Neuronal stem cell (in vitro differentiated cells): ENCODE measurements at places on chromosomes 5 and 9.
A peak's percentile ranks its signal among the peaks of the same experiment; 100 is the strongest.

- H3K27ac ChIP-seq: no peak overlapping the region
- peaks cover 3% of the 10 kb centered on the region for H3K27me3 ChIP-seq
- no peak overlapping the region for H3K4me3 ChIP-seq
- H3K4me1 ChIP-seq: no peaks in the 10 kb centered on the region
Measured at GRCh38 chr9:892123-892522, 50.6 kb downstream of the DMRT1 start.

DNA sequence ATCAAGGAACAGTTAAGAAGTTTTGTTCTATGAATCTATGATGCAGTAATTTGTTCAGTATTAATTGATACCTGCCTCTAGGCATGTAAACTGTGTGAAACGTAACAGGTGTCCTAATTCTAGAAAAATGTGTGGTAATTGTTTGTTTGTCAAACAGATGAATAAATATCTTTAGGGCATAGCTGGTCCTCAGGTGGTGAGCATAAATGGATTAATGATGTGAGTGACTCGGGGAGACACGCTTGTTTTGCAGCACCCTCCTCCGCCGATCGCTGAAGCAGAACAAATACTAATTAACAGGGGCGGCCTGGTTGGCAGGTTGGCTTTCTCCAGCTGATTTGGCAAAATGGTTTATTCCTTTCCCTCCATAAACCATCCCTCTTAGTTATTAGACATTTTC is 88.8 kb downstream of the TLE4 start:
- H3K27me3 ChIP-seq: no peaks in the 10 kb centered on the region
- no peak for DNase-seq
- peaks cover 28% of the 10 kb centered on the region for H3K4me1 ChIP-seq
- H3K36me3 ChIP-seq: peaks cover 52% of the 10 kb centered on the region
- no peak overlapping the region for H3K27ac ChIP-seq
- H3K4me3 ChIP-seq: no peak overlapping the region

GRCh38 chr5:94830520-94830919 is 212.1 kb downstream of the SLF1 start:
- no peak for DNase-seq
- H3K36me3 ChIP-seq: no peaks in the 10 kb centered on the region
- no peak overlapping the region for H3K4me3 ChIP-seq
- no peak overlapping the region for H3K27ac ChIP-seq
- no peaks in the 10 kb centered on the region for H3K4me1 ChIP-seq
- H3K27me3 ChIP-seq: no peaks in the 10 kb centered on the region

DNA sequence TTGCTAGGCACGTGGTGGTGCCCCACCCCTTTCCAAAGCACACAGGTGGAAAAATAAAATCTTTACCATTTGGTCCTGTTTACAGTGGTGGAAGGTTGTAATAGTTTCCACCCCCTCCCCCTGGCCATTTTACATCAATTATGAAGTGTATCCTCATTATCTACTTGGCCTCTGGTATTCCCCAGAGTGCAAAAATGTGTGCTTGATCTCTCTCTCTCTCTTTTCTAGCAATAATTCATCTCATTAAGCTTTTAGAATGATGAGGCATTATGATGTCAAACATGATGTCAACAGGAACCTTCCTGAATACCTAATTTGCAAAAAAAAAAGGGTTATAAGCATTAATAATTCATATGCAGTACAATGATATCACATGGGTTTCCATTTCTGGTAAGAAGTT is 3.1 kb downstream of the PDE8B start:
- H3K36me3 ChIP-seq: no peaks in the 10 kb centered on the region
- no peak overlapping the region for H3K27ac ChIP-seq
- no peaks in the 10 kb centered on the region for H3K4me1 ChIP-seq
- DNase-seq: no peak
- peaks cover 11% of the 10 kb centered on the region for H3K27me3 ChIP-seq
- no peak overlapping the region for H3K4me3 ChIP-seq

- H3K36me3 ChIP-seq: no peaks in the 10 kb centered on the region
- peak overlapping the region; percentile 39 for H3K4me3 ChIP-seq
- H3K27me3 ChIP-seq: no peaks in the 10 kb centered on the region
- no peak overlapping the region for H3K27ac ChIP-seq
Measured at GRCh38 chr9:136267261-136268111, 21.9 kb upstream of the QSOX2 start.

GRCh38 chr9:37324691-37325490 is 97.6 kb upstream of the GRHPR start:
- no peak overlapping the region for H3K4me3 ChIP-seq
- H3K27ac ChIP-seq: no peak overlapping the region
- peak; percentile 17 for DNase-seq
- H3K27me3 ChIP-seq: no peaks in the 10 kb centered on the region
- H3K4me1 ChIP-seq: peaks cover 2% of the 10 kb centered on the region

- DNase-seq: peak; percentile 11
- H3K27ac ChIP-seq: no peak overlapping the region
- no peaks in the 10 kb centered on the region for H3K27me3 ChIP-seq
Measured at GRCh38 chr9:76756268-76756640, 8.0 kb upstream of the PCA3 start.

DNA sequence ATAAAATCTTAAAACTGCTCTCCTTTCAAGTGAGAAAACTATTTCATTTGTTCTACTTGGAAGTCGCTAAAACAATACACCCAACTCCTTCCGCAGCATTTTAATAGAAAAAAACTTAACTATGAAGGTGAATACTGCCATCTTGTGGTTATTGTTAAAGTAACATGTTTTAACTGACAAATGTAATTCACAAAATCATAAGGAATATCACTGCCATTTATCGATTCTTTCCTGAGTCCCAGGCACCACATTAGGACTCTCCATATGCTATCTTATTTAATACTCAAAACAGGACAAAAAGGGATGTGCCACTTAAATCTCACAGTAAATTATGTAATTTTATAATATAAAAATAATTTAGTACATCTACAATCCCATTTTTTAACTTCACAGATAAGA is 130.5 kb upstream of the ITGA1 start:
- no peak overlapping the region for H3K27ac ChIP-seq
- no peak overlapping the region for H3K4me3 ChIP-seq
- H3K36me3 ChIP-seq: no peaks in the 10 kb centered on the region
- H3K27me3 ChIP-seq: peaks cover 8% of the 10 kb centered on the region
- no peaks in the 10 kb centered on the region for H3K4me1 ChIP-seq

- H3K36me3 ChIP-seq: no peaks in the 10 kb centered on the region
- DNase-seq: no peak
- H3K27me3 ChIP-seq: no peaks in the 10 kb centered on the region
Measured at GRCh38 chr9:134782921-134783698, 97.5 kb upstream of the FCN2 start.

DNA sequence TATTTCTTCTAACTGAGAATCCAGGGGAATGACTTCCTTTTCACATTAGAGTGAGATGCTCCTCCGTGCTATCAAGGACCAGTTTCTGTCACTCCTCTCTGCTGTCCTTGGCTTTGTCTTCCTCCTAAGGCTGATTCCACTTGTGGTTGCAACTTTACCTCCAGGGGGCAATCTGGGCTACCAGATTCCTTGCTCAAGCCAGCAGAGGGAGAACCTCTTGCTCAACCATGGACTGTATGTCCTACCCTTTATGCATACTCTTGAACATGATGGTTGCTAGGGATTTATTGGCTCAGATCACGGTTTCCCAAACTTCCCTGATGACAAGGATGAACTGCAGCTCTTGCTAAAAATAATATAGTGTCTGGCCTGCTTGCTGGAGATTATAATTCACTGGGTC is 24.0 kb downstream of the NNT start:
- H3K27ac ChIP-seq: no peak overlapping the region
- H3K27me3 ChIP-seq: no peaks in the 10 kb centered on the region
- no peaks in the 10 kb centered on the region for H3K4me1 ChIP-seq

DNA sequence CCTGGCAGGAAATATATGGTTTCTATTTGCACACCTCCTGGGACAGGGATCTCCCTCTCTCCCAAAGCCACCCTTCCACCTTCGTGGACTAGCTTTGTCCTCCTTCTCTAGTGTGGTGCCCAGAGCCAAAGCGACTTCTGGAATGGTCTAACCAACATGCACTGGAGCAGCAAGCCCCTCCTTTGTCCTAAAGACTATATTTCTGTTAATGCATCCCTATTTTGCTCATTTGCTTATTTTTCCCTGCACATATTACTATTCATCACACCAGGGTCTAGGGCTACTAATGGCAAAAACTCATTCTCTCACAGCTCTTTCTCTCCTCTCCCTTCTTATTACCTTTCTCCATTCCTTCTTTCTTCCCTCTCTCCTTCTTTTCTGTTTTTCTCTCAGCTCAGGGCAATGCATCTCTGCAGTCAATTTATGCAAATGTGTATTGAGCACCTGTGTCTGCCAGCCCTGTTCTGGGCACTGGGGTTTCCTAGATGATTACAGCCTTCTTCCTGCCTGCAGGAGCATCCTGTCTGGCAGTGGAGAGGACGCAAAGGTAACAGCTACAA is 2.8 kb upstream of the NEURL1B start:
- no peaks in the 10 kb centered on the region for H3K27me3 ChIP-seq
- no peak for DNase-seq
- no peak overlapping the region for H3K4me3 ChIP-seq
- peaks cover 7% of the 10 kb centered on the region for H3K4me1 ChIP-seq
- H3K36me3 ChIP-seq: no peaks in the 10 kb centered on the region

DNA sequence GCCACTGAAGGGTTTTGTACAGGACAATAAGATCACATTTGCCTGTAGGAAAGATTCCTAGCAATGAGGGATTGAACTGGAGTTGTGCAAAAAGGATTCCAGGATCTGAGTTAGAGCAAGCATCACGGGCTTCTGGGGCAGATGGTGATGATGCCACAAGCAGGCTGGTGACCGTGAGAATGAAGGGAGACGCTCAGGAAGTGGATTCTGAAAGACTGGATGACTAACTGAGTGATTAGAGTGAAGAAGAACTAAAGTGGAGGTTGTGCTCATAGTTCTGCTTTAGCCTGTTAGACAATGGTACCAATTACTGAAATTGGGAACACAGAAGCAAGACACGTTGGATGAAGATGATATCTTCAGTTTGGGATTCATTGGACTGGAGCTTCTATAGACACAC is 168.2 kb downstream of the CD180 start:
- no peak for DNase-seq
- H3K27ac ChIP-seq: no peak overlapping the region
- no peaks in the 10 kb centered on the region for H3K36me3 ChIP-seq
- peaks cover 4% of the 10 kb centered on the region for H3K4me1 ChIP-seq
- no peak overlapping the region for H3K4me3 ChIP-seq

DNA sequence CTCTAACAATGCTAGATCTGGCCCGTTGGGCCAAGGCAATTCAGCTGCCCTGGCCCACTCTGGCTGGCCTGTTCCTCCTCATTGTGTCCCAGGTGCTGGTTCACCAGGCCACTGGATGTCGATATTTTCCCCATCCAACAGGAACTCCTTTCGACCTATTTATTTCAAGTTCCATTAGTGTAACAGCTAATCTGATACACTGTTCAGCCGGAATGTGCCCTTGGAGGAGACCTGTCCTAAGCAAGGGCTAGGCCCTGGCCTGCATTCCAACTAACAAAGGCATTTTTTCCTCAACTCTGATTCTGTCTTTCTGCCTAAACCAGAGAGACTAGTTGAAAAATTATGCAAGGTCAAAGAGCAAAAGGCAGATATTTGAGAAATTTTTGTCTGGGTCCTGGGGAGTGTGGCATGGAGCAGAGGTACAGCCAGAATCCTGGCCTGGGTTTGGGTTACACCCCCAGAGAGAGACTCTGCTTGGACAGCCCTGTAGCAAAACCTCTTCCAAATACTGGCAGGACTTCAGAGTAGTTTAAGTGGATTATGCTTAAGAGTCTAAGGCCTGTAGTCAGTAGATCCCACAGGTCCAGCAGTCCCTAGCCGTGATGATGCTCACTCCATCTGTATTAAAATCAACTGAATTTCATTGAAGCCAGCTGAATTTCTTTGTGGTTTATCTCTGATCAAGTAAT is 36.1 kb downstream of the MARCHF11 start:
- H3K4me1 ChIP-seq: no peaks in the 10 kb centered on the region
- H3K27ac ChIP-seq: no peak overlapping the region
- H3K36me3 ChIP-seq: no peaks in the 10 kb centered on the region
- H3K27me3 ChIP-seq: no peaks in the 10 kb centered on the region

DNA sequence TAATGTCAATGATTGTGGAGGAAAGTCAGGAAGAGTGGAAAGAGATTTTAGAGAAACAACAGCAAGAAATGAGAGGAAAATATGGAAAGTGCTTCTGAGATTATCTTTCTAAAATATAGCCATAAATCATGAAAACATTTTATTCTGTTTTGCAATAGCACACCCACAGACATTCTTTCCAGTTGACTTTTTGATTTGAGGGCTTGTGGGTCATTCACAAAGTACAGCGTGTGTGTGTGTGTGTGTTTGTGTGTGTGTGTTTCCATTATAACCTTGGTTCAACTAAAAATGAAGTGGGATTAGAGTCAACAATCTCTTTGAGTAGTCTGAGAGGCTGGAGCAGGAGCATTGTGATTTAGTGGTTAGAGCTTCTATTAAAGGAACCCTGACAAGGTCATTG is 116.6 kb upstream of the GAS1 start:
- no peaks in the 10 kb centered on the region for H3K36me3 ChIP-seq
- H3K4me3 ChIP-seq: no peak overlapping the region
- no peaks in the 10 kb centered on the region for H3K4me1 ChIP-seq
- DNase-seq: no peak
- H3K27me3 ChIP-seq: no peaks in the 10 kb centered on the region

GRCh38 chr9:28407351-28407750 is 834.1 kb upstream of the C9orf72 start:
- no peaks in the 10 kb centered on the region for H3K27me3 ChIP-seq
- H3K4me1 ChIP-seq: no peaks in the 10 kb centered on the region
- DNase-seq: no peak
- no peaks in the 10 kb centered on the region for H3K36me3 ChIP-seq
- H3K4me3 ChIP-seq: no peak overlapping the region

DNA sequence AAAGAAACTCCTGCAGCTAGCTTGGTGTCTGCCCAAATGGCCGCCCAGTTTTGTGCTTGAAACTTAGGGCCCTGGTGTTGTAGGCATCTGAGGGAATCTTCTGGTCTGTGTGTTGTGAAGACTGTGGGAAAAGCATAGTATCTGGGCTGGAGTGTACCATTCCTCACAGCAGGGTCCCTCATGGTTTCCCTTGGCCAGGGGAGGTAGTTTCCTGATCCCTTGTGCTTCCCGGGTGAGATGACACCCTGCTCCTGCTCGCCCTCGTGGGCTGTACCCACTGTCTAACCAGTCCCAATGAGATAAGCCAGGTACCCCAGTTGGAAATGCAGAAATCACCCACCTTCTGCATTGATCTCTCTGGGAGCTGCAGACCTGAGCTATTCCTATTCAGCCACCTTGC is 182.8 kb downstream of the GDNF start:
- H3K36me3 ChIP-seq: no peaks in the 10 kb centered on the region
- DNase-seq: no peak
- H3K27ac ChIP-seq: no peak overlapping the region
- no peaks in the 10 kb centered on the region for H3K4me1 ChIP-seq
